ENCODE measurements at places on chromosomes 1 and 21.

- no peak for DNase-seq
Measured at GRCh38 chr1:7770997-7771822, at the start of gene VAMP3. VAMP3 (plus strand) TSS chr1:7771296; CDS start chr1:7771384, 88 bp downstream.

DNA sequence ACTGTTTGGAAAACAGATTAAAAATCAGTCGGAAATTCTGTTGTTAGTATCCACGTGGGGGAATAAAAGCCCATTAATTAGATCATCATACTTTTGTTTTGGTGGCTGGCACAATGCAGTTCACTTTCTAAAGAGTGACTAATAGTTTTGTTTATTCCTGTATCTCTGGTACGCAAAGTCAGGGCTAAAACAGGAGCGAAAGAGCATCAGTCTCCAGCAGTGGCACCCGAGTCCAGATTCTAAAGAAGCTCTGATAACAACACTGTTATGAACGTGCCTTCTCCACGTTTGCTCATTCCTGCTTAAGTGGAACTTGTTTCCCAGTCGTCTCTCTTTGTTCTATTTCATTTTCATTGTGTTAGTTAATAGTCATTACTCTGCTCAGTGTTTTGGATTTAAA, 69.6 kb downstream of the HSPA13 start:
- DNase-seq = no peak

- DNase-seq = no peak
Measured at GRCh38 chr1:234889643-234890042, 239.0 kb downstream of the TOMM20 start.

- no peak for DNase-seq
Measured at GRCh38 chr1:64549464-64550239, 79.7 kb downstream of the CACHD1 start.

GRCh38 chr1:117368116-117369108, 1.2 kb downstream of the MAN1A2 start:
- no peak for DNase-seq

GRCh38 chr1:188782220-188782841, 1695.3 kb downstream of the BRINP3 start:
- peak; percentile 51 for DNase-seq

DNA sequence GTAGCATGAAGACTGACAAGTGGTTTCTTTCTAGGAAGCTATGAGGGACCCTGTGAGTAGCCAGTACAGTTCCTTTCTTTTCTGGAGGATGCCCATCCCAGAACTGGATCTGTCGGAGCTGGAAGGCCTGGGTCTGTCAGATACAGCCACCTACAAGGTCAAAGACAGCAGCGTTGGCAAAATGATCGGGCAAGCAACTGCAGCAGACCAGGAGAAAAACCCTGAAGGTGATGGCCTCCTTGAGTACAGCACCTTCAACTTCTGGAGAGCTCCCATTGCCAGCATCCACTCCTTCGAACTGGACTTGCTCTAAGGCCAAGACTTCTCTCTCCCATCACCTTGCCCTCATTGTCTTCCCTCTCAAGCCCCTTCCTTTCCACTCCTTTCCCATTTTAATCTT, 3.4 kb upstream of the GABPB2 start:
- no peak for DNase-seq

GRCh38 chr1:160068225-160068624, 1.7 kb downstream of the KCNJ10 start:
- DNase-seq = no peak

- no peak for DNase-seq
Measured at GRCh38 chr1:14300991-14301703, 297.3 kb upstream of the KAZN start.

DNA sequence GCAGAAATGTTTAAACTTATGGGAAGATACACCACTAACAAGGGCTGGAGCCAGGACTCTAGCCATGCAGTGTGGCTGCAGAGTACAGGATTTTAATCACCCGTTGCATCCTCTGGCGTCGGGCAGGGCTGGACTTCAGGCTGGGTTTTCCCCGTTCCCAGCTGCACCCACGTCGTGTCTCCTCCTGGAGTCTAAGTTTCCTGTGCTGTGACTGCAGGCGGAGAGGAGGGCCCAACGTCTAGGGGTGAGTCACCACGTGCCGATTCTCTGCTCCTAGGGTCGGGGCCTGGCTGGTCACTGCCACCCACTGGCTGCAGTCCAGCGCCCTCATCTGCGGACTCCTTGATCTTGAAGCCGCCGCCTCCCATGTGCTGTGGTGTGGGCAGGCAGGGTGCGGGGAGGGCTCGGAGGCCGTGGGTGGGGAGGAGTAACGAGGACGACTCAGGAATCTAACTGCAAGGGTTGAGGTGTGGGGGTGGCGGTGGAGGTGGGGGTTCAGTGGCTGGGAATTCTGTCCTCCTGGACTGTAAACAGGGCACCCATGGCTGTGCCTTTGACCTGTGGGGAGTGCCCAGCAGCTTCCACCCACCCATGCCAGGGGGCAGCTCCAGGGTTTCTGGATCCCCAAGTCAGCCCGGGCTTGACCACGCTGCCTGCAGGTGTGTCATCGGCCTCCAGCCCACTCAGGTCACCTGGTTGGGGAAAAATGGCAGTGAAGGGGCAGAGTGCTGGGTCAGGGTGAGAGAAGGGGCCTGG, 77.8 kb downstream of the ALPL start:
- DNase-seq = no peak

DNA sequence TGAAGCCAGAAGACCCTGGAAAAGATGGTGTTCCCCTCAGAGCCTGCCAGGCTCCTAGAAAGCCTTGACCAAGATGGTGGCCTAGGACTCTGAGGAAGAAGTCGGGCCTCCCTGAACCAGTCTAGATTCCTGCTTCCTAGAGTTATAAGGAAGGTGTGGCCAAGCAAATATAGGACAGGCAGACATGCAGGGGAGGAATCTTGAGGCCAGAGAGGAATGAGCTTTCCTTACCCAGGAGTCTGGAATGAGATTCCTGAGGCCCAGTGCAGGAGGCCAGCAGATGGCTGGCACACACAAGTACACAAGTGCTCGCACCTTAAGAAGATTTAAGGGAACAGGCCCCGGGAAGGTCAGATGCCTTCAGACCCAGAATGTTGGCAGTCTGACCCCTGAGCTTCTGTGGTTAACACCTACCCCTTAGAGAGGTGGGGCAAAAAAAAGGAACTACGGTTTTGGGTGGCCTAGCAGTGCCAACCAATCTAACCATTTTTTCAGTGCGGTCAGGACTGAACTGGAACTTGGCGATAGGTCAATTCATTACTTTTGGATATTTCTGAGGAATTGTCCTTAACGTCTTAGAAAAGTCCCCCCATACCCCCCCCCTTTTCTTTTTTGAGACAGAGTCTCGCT, 73.3 kb downstream of the MDM4 start:
- DNase-seq = no peak

DNA sequence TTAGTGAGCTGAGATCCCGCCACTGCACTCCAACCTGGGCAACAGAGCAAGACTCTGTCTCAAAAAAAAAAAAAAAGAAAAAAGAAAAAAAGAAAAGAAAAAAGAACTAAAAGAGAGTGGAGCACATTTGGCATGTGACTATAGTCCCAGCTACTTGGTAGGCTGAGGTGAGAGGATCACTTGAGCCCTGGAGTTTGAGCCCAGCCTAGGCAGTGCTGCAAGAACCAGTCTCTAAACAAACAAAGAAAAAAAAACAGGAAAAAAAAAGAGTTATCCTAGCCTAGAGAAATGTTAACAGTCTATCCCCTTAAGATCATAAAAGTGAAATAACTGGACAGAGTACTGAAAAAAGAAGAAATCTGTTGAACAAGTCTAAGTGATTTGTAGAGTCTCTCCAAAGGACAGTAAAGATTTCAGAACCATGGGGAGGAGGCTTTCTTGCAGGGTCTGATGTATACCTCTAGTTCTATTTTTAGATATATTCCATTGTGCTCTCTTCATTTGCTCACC, 4.5 kb upstream of the PRDX1 start:
- no peak for DNase-seq

DNA sequence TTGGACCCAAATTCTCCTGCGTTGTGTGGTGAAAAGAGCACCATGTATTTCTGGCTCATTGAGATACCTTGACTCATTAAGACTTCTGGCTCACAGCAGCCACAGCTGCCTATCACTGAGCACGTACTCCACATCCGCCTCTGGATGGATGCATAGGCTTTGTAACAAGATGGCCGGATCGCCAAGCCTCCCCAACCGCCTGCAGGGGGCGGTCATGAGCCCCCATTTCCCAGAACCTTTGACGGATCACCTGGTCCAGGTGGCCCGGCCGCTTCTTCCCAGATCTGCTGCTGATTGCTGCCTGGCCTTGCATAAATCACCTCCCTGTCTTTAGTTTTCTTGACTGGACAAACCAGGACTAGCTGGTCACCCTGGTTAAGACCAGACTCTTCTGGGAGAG, 156.5 kb upstream of the KLHDC7A start:
- DNase-seq = no peak

DNA sequence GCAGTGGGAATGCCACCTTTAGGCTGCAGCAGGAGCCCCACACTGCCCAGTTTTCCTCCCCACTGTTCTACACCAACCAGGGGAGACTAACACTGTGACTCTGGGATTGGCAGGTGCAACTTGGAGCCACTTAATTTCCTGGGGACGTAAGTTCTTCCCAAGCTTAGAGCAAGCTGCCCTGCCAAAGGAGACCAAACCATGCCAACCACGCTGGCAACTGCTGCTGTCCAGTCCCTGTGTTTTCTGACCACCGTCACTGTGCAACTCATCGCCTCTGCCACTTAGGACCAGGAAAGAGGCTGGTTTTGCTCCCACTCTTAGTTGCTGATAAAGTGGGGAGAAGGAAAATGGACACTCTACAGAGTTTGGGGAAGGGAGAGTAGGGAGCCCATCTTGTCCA, 50.5 kb downstream of the VANGL1 start:
- no peak for DNase-seq

All from NCI-H1048 (cell line).